ENCODE measurements at places on chromosomes 13 and 19.

- no peak for DNase-seq
Observed at GRCh38 chr13:22091971-22092300, 421.1 kb downstream of the FGF9 start.

DNA sequence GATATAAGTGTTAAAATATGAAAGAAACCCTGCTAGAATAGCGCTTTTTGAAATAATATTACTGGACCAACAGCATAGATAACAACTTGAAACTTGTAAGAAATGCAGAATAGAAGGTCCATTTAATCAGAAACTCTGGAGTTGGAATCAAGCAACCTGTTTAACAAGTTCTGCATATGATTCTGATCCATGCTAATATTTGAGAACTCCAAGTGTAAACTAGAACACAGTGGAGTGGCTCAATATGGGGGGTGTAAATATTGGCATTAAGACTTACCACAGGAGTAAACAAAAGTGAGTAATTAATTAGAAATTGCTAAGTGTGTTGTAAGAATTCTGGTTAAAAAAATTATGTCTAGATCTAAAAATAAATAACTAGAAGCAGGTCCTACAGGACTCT, 151.2 kb downstream of the SLITRK1 start:
- DNase-seq, result no peak

DNA sequence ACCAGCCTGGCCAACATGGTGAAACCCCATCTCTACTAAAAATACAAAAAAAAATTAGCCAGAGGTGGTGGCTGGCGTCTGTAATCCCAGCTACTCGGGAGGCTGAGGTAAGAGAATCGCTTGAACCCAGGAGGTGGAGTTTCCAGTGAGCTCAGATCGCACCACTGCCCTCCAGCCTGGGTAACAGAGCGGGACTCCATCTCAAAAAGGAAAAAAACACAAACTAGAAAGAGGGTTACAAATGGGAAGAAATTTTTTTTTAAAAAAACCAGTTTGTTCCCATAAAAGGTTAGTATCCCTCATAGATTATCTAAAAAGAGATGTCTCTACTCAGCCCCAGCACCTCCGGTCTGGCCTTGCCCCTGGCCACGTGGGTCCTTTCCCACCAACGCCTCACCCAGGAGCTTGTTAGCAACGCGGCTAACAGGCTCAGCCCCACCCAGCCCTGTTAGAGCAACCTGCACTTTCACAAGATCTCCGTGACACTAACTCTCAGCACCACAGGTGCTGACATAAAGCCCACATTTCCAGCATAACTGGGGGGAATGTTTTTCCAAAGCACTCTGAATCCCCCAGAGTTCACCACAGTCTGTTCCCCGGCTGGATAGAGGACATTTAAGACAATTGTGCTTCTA, 4.3 kb downstream of the DMKN start:
- DNase-seq, result no peak

GRCh38 chr13:91123456-91124127, 223.9 kb upstream of the MIR17HG start:
- DNase-seq, result no peak

- DNase-seq, result no peak
Observed at GRCh38 chr13:35600137-35600536, 123.6 kb upstream of the MAB21L1 start.

DNA sequence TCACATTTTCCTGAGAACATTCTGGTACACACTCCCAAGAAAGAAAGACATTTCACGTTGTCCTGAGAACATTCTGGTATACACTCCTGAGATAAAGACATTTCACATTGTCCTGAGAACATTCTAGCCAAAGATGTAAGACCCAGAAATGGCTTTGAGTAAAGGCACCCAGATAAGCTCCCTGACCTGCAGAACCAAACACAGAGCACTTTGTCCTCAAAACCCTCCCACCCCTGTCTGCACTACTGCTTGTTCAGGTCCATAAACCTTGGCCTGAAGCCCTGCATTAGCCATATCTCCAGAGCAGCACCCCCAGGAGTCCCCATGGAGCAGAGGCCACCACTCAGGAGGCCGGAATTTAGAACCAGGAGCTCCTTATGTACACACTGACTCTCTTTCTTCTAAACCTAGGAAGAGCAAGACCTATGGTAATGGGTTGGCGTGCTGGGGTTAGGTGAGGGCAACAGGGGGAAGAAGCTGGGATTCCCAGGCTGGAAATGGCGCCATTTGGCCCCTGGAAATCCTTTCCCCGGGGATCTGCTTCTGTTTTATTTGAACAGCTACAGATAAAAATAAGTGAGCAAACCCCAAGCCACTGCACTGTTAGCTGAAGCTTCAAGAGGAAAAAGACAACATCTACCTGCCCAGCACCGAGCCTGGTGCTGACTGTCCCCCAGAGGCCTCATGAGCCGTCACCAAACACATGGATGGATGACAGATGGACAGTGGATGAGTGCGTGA, 13.7 kb downstream of the GAS6 start:
- no peak for DNase-seq

DNA sequence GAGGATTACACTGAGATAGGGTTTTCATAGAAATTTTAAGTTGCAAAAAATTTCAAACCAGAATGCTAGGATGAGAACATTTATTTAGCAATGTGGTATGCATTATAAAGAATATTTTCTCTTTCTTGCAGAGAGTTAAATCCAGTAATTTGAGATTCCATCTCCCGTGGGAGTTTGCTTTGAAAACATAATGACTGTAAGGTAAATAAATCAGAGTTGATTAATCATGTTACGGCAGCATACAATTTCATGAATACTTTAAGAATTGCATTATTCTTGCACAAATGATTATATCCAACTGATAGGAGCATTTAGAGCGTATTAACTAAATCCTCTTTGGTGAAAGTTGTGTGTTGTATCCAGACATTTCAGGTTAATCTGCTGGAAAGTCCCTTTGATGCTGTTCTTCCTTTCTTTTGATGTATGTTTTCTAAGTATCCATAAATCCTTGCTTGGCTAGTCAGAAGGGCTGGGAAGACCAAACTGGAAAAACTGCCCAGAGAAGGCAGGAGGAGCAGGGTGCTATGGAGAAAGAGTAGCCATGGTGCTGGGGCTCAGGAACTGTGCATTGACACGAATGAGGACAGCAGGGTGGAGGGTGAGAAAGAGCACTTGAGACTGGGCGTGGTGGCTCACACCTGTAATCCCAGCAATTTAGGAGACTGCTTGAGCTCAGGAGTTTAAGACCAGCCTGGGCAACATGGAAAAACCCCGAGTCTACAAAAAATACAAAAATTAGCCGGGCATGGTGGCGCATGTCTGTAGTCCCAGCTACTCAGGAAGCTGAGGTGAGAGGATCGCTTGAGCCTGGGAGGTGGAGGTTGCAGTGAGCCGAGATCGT, 4.8 kb upstream of the GJA3 start:
- DNase-seq, result no peak

GRCh38 chr13:37134411-37135041, 29.1 kb upstream of the CSNK1A1L start:
- no peak for DNase-seq

DNA sequence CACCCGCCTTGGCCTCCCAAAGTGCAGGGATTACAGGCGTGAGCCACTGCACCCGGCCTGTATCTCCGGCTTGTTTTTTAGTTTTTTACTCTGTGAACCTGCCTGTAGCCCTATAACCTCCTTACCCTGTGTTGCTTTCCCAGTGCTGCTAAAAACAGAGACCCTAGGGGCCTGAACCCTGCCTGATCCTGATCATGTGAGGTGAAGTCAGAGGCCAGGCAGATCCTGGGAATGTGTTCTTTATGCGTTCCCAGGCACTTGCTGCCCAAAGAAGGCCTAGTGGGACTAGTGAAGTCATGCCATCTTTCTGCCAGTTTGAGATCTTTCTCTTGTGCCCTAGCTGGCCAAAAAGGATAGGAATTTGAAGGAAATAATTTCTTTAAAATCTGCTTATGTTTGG, 4.6 kb downstream of the UBA2 start:
- no peak for DNase-seq

DNA sequence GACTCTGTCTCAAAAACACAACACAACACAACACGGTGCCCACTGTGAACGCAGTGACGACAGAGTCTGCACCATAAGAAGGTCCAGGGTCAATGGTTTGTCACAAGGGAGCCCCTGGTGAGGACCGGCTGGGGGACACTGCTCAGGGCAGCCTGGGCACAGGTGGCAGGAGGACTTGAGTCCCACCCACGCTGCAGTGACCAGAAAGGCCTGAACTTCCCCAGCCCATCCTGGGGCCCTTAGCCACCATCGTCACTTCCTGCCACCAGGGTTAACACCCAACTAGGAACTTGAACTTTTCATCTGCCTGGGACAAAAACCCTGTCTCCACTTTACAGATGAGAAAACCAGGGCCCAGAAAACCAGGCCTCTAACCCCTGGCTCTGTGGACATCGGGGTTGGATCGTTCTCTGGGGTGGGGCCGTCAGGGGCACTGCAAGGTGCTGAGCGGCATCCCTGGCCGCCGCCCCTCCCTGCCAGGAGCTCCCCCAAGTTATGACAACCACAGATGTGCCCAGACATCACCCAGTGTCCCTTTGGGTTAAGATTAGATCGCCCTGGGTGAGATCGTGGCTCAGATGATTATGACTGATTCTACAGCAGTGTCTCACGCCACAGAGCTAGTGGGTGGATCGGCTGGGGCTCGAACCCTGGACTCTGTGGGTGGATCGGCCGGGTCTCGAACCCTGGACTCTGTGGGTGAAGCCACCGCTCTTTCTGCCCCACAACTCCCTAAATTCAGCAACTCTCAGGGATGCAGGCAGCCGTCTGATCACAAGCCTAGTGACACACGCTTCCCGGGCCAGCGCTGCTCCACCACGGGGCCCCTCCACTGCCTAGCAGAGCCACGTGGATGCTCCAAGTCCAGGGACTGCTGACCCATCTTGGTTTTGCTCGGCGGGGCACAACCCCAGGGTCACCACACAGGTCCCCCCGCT, 14.0 kb downstream of the MOB3A start:
- DNase-seq, result no peak

GRCh38 chr13:105170438-105170837, 1365.0 kb downstream of the EFNB2 start:
- no peak for DNase-seq

DNA sequence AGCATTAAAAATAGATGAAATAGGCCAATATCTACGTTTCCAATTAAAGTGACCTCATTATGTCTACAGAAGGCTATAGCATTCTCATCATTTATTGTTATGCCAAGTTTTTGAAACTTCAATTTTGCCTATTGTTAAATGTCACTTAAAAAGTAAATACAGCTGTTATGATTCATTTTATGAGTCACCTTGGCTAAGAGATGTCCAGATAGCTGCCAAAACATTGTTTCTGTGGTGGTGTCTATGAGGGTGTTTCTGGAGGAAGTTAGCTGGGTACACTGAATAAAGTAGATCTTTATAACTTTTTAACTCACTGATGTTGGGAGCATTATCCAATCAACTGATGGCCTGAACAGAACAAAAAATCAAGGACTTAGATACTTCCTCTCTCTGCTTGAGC, 1209.7 kb upstream of the PCDH9 start:
- DNase-seq, result no peak

DNA sequence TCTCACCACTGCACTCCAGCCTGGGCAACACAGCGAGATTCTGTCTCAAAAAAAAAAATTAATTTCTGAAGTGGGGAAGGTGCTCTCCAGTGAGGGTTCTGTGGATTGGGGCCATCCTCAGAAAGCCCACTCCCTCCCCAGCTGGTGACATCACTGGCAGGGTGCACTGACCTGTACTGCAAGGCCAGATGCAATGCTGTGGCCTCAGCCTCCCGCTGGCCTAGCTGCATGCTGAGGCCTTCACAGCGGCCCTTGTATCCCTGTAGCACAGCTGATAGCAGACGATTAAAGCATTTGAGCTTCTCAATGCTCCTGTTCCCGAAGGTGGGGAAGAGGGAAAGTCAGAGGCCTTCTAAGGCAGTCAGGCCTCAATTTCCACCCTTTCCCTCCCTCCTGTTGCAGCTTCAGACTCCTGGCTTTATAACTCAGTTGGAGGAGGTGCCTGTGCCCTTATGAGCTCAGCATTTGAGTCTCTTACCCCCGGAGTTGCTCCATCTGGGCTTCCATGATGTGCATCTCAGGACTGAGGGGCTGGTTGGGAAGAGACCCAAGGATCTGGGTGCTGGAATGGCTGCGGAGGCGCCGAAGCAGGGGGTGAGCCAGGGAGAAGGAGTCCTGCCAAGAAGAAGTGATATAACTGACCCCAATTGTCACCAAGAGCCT, 5.3 kb downstream of the USHBP1 start:
- no peak for DNase-seq

GRCh38 chr13:100680131-100680530, 5.5 kb upstream of the TMTC4 start:
- no peak for DNase-seq

GRCh38 chr13:83499286-83499685, 383.0 kb downstream of the SLITRK1 start:
- DNase-seq, result no peak

DNA sequence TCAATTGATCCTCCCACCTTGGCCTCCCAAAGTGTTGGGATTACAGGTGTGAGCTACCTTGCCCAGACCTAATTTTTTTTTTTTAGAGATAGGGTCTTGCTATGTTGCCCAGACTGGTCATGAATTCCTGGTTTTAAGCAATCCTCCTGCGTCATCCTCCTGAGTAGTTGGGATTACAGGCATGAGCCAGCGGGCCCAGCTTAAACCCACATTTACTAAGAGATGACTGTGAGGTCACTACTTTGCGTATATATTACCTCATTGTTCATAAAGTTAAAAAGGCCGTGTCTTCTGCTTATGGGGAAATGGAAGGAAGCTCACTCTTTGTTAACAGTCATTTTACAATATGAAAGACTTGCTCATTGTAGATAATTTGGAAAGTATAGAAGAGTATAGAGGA, 39.6 kb upstream of the C1QTNF9 start:
- no peak for DNase-seq

DNA sequence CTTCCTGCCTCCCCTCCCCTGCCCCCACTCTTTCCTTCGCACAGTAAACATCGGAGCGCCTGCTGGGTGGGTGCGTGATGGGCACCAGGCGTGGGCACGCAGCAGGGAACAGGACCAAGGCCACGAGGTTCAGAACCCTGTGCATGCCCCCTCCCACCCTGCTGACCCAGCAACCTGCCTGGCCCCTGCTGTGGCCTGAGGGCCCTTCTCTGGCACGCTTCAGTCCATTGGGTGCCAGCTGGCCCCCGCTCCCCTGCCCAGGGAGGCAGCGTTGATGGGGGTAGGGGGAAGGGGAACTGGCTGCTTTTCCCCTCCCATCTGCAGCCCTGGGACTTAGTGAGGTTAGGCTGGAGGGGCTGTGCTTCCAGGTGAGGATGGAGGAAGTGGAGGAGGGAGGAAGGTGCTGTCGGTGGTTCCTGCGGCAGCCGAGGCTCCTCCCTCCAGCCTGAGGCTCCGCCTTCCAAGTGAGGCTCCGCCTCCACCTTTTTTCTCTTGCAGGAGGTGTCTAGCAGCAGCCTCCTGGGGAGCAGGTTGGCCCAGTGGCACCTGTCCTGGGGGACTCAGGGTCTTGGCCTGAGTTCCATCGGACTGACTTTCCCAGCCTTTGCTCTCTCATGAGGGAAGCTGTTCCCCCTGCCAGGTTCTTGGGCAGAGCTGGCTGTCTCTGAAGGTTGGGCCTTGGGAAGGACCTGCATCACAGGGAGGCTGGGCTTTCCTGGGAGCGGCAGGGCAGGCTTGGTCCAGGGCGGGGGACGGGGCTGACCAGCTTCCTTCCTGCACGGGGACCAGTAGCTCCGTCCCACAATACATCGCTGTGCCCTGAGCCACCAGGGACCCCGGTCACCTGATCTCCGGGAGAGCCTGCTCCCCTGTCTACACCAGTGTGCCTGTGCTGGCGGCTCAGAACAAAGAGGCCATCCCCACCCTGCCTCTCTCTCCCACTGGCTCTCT, 7.3 kb downstream of the PIAS4 start:
- DNase-seq, result no peak
